Fibroblast of upper back skin (primary cell): ENCODE measurements at places on chromosomes 1 and 21.

GRCh38 chr1:109898842-109899241 is 11.8 kb upstream of the CSF1 start:
- DNase-seq: no peak

DNA sequence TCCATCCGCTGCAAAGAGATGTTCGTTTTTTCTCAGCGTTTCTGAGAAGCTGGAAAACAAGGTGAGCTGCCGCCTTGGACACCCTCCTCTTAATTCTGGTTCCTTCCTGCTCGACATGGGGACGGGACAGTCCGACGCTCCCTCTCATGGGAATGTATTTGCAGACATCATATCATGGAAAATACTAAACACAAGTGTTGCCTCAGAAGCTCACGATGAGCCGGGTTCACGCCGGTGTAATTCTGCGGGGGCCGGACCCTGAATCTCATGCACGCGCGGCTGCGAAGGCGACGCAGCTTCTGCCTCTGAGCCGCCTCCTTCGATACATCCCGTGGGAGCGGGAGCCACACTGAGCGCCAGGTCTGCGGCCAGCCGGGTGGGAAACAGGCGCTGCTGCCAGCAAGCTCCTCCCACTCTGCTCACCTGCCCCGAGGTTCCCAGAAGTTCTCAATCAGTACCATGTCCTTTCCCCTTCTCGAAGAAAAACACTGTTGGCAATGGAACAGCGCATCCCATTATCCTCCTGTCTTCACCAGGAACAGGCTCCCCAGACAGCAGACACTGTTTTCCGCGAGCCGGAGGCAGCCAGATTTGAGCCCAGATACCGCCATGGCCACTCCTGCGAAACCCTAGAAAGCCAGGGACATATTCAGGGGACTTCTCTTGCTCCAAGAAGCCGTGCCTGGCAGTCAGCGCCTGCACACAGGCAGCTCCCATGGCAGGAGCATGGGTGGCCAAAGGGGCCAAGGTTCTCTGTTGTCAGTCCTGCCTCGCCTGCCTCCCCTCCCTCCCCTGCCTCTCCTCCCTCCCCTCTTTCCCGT is 98.0 kb downstream of the WDR4 start:
- DNase-seq: no peak

DNA sequence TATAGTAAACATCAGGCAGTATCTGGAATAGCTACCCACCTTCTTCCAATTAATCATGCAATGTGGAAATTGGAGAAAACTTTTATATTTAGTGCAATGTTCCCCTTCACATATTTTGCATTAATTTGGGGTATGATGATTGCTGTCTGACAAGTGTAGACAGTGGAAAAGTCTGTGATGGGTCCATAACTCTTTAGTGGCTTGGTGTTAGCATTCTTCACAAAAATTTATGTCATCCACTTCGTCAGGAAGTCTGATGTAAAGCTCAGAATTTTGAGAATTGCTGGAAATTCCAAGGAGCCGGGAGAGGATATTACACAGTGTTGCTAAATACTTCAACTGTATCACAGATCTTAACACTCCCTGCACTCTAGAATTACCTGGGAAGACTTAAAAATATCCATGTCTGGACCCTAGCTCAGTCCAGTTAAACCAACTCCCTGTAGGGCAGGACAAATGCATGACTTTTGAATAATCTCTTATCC is 549.7 kb upstream of the PLXNA2 start:
- DNase-seq: peak; percentile 56

DNA sequence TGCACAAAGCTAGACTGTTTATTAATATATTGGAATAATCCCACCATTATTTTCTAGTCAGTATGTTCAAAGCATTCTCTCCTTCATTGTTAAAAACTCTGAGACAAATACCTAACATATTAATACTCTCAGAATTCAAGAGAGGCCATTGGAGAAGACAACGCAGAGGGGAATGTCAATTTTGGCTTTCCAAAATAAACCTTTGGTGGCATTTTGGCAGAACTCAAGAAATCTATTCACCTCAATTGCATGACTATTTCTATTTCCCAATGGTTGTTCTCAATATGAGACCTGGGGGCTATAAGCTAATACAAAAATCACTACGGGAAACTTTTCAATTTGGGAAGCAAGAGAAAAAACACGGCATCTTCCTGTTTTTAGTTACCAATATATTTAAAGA is 58.5 kb downstream of the RUSC1 start:
- DNase-seq: peak; percentile 37

GRCh38 chr1:213327017-213327667 is 276.1 kb downstream of the RPS6KC1 start:
- peak; percentile 99 for DNase-seq

DNA sequence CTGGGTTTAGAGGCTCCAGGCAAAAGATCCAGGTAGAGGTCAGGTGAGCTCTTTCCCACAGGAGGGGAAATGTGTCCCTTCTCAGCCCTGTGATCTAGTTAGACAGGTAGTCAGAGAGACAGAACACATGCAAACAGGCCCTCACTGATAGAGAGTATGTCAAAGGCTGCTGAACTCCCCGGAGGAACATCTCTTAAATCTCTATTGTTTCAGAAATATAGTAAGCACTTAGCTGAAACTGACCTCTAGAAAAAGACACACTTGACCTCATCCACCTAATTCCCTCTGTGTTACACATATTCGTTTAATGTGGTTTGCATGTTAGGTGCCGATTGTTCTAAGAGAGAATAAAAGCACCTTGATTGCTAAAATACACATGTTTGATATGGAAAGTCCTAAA is 23.3 kb downstream of the SUSD4 start:
- no peak for DNase-seq

GRCh38 chr1:12436817-12437599 is 181.0 kb downstream of the DHRS3 start:
- DNase-seq: peak; percentile 63

DNA sequence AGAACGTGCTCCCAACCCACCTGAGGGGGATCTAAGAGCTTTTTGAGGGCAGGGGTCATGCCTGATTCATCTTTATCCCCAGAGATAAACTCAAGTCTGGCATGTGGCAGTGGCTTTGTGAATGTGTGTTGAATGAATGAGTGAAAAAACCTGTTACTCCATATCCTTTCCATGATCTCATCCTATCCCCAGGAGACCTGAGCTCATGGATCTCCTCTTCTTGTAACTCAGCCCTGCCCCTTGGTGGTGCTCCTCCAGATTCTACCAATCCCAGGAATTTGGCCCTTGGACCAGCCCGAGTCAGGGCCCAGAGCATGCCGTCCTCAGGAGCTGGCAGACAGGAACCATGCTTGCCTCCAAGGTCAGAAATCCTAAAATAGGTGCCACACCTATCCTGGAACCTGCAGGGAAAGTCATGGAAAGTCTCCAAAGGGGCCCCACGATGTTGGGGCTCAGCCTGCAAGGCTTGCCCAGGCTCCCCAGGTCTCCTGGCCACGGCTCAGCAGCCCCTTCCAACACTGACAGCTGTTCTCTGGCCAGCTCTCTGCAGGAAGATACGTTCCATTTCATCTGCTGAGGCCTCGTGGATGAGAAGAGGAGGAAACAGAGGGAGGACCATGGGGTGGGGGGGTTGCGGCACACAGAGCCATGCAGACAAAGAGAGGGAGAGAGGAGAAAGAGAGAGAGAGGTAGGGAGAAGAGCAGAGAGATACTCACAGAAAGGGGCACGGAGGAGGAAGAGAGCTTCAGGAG is 214.6 kb downstream of the TRABD2B start:
- DNase-seq: peak; percentile 26

DNA sequence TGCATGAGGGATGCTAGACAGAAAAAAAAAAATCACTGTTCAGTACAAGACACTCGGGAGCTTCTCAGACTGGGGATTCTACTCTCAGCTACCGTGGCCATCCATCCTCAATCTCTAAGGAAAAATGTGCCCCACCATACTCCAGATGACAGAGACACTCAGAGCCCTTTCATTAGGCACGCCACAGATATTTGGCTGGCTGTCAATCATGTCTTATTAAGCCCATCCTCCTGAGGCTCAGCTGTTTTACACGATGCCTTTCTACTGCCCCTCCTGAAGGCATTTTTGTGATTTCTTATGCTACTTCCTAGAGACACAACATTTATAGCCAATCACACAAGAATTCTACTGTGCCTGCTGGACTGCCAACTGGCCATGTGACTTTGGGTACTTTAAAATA is 92.9 kb downstream of the KIF14 start:
- peak; percentile 31 for DNase-seq

- no peak for DNase-seq
Measured at GRCh38 chr1:226967665-226968064, 27.6 kb downstream of the COQ8A start.

DNA sequence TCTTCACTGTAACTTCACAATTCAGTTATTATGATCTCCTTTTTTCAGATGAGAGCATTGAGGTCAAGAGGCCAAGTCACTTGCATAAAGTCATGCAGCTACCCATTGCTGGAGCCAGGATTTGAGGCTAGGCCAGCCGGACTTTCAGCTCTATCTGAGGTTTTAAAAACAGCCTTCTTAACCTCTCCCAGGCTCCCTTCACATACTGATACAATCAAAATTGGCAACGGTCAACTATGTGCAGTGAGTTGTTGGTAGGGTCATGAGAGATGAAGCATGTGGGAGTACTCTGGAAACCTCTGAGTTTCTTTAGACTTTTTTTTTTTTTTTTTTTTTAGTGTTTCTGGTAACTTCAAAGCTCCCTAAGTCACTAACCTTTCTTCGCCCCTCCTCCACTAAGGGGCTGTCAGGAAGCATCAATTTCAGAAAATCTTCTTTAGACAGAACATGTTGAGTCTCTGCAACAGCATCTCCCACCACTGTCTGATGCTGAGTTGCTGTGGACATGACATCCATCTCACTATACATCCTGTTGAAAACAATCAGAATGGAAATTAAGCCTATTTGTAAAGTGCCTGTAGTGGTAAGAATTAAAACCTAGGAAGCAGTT is 201.8 kb downstream of the SIPA1L2 start:
- DNase-seq: no peak

GRCh38 chr1:156232201-156232894 is 9.6 kb upstream of the BGLAP start:
- DNase-seq: no peak

DNA sequence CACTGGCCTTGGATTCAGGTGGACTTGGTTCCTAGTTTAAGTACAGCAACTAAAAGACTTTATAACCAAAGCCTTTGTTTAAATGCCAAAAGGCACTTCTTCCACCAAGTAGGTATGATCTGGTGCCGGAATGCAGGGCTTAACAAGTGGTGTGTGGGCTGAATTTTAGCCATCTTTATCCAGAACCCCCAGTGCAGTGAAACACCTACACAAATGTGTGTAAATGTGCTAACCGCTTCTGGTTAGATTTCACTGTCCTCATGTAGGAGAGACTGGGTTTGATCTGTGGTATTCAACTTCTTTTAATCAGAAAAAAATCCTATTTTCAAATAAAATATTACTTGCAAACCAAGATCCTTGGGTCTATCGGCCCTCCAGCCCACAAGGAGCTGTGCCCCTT is 10.3 kb downstream of the SLAMF1 start:
- DNase-seq: no peak

- no peak for DNase-seq
Measured at GRCh38 chr1:200929530-200930278, 35.0 kb downstream of the INAVA start.

- no peak for DNase-seq
Measured at GRCh38 chr1:25245809-25246599, 1.2 kb downstream of the RSRP1 start.

- no peak for DNase-seq
Measured at GRCh38 chr1:230832476-230832875, 35.8 kb downstream of the C1orf198 start.

GRCh38 chr21:37060296-37060695 is 12.6 kb downstream of the PIGP start:
- DNase-seq: peak; percentile 93

DNA sequence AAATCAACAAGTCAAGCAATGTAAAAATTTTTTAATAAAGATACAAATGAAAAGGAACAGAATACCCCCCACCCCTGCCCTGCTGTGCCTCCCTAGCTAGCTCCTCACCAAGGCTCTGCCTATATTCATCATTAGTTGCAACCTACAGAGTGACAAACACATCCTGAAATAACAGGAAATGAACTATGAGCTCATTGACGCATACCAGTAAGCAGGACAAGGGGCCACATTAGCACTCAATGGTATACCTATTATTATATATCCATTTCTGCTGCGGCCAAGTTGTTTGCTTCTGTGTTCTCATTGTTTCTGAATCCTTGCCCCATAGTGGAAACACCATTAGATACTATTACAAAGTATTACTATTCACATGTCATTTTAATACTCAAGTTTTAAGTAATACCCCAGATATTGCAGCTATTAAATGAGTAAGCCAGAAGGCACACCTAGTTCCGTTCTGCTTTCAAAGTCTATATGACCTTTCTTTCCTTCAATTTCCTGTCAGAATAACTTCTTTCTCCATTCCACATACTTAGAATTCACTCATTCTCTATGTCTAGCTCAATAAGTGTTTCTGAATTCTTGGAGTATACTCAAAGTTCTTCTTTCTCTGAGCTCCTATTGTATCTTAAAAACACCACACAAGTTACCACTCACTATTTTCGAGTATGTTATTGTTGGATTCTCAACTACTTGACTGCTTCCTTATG is 1214.9 kb downstream of the PLA2G4A start:
- no peak for DNase-seq

GRCh38 chr21:44836666-44837471 is 19.0 kb upstream of the SUMO3 start:
- no peak for DNase-seq

- no peak for DNase-seq
Measured at GRCh38 chr21:34520764-34521508, 8.9 kb upstream of the KCNE1 start.

DNA sequence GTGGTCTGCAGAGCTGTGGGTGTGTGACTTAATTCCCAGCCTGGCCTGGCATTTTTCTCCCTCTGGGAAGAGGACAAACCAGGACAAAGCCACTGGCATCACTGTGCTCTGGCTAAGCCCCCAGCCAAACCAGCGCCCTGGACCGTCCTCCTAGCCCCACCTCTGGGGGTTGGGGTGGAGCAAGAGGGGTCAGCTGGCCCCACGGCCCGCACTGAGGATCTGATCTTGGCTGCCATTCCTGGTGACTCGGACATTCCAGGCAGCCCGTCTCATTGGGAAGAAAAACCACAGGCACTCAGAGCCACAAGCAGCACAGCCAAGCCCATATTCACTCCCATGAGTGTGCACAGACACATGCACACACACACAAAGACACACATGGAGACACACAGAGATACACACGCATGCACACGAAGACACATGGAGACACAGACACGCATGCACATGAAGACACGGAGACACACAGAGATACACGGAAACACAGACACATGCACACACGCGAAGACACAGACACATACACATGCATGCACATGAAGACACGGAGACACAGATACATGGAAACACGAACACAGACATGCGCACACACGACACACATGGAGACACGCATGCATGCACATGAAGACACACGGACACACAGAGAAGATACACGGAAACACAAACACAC is 2.3 kb upstream of the MXRA8 start:
- DNase-seq: peak; percentile 96

GRCh38 chr1:31523012-31523411 is 53.3 kb upstream of the TINAGL1 start:
- DNase-seq: peak; percentile 11

GRCh38 chr1:33161061-33161681 is 20.7 kb downstream of the TRIM62 start:
- DNase-seq: peak; percentile 75

GRCh38 chr1:8348777-8349472 is 31.0 kb downstream of the SLC45A1 start:
- DNase-seq: peak; percentile 60
